ENCODE measurements at places on chromosomes 11 and 22. TPM values are rescaled to one million over a fixed set of nuclear protein-coding genes. Genes with fewer than 3 reads are reported as not detected.
A peak's percentile ranks its signal among the peaks of the same experiment; 100 is the strongest.

GRCh38 chr22:36328635-36329253 is 59.0 kb downstream of the MYH9 start:
- no peak overlapping the region for H3K4me3 ChIP-seq
- peaks cover 66% of the 10 kb centered on the region for H3K4me1 ChIP-seq
- H3K27ac ChIP-seq, result peak overlapping the region; percentile 87
- H3K36me3 ChIP-seq, result peaks cover 8% of the 10 kb centered on the region
- DNase-seq, result no peak

DNA sequence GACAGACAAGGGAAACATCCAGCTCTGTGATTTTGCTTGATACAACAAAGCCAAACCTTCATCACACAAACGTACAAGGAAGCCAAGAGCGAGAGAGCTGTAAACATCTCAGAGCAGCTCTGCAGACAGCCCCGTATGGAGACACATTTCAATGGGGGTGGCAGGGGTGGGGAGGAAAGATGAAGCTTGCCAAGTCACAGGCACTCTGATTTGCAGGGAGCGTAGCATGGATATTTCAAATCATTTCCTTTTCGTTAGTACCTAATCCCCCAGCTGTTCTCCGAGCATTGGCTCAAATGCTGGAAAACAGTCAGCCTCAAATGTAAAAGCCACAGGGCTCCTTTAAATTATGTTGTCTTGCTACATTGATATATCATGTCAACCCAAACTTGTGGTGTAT is 458.9 kb upstream of the CADM1 start:
- peaks cover 2% of the 10 kb centered on the region for H3K27me3 ChIP-seq
- H3K4me3 ChIP-seq, result no peak overlapping the region
- DNase-seq, result no peak
- peaks cover 82% of the 10 kb centered on the region for H3K4me1 ChIP-seq
- peaks cover 2% of the 10 kb centered on the region for H3K36me3 ChIP-seq

GRCh38 chr22:24592851-24593558 is at the start of gene LRRC75B:
Gene LRRC75B, minus strand, starts transcription at chr22:24593073. Its CDS starts 34 bp downstream, at chr22:24593039.
- no peaks in the 10 kb centered on the region for H3K27me3 ChIP-seq
- peak within 1 kb of the TSS; percentile 95 for H3K27ac ChIP-seq
- DNase-seq, result peak; percentile 80

- no peaks in the 10 kb centered on the region for H3K36me3 ChIP-seq
- no peak overlapping the region for H3K4me3 ChIP-seq
- no peaks in the 10 kb centered on the region for H3K4me1 ChIP-seq
- no peak overlapping the region for H3K27ac ChIP-seq
- DNase-seq, result no peak
- peaks cover 79% of the 10 kb centered on the region for H3K27me3 ChIP-seq
These were observed 62.0 kb downstream of the GGTLC2 start for GRCh38 chr22:22706253-22706915.

CNIH2 gene
- 46.0 TPM for total RNA-seq
